ENCODE measurements at places on chromosomes 7 and 10.

DNA sequence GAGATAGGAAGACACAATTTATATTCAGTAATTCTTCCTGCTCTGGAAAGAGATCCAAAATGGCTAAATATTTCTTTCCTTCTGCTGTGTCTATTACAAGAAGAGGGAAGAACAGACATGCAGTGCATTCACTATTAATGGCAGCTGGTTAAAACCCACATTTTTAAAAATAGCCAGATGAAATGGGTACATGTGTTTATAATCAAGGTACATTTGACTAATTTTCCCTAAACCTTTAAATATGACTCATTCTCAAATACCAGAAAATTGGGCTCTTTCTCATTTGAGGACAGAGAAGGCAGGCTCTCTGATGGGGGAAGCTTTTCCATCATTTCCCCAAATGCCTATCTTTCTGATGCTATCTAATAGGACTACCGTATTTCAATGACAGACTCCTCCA lies 215.7 kb upstream of the HABP2 start:
- peak; percentile 4 for DNase-seq

GRCh38 chr7:73715648-73716317 lies 3.7 kb downstream of the STX1A start:
- DNase-seq, result peak; percentile 91

- no peak for DNase-seq
Observed at GRCh38 chr10:129955601-129956285, 8.3 kb downstream of the EBF3 start.

- DNase-seq, result no peak
Observed at GRCh38 chr7:36784991-36785940, 61.0 kb upstream of the AOAH start.

DNA sequence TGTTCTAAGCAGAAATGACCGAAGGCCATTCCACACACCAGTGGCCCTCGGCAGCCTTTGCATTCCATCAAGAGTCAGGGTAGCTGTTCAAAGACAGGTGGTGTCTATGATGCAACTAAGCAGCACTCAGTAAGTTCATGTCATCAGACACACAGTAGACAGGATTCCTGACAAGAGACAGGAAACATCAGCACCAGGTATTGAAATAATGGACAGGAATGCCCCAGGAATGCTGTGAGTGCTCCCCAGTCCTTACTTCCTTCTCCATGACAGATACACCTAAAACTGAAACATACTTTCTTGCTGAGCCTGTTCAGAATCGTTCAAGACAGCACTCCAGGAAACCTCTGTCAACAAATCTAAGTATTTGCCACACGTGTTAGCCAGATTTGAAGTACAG lies 204.4 kb downstream of the TPST1 start:
- no peak for DNase-seq

DNA sequence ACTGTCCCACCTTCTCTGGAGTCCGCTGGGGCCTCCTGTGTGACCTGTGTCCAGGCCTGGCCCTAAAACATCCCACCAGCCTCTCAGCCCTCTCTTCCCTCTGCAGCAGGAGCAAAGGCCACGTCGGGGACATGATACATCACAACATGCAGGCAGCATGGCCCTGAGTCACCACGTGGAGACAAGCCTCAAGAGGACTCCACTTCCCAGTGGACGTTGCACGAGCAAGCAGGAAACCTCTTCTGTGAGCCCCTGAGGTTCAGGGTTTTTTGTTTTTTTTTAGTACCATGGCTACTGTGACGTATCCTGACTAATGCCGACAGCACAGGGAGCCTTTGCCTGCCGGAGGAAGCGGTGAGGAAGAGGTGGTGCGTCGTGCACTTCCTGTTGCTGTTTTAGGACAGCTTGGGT lies 165.9 kb downstream of the DNAJB6 start:
- no peak for DNase-seq

GRCh38 chr10:35876248-35876647 lies 234.2 kb upstream of the FZD8 start:
- no peak for DNase-seq

GRCh38 chr7:69652947-69653701 lies 54.8 kb downstream of the AUTS2 start:
- no peak for DNase-seq

DNA sequence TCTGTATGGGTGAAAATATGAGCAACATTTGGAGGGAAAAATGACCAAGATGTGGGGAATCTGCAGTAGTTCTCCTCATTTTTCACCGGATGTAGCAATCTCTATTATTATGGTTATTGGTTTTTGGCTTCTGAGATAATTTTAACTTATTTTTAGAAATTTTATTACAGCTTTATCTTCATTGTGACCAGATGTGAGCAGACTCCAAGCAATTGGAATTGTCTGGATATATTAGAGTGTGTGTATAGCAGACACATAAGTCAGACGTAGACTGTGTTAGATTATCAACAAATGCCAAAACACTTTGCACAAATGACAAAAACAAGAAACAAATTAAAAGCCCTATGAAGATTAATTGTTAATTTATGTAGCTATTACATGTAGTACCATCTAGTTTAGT lies 249.1 kb downstream of the DNAJB9 start:
- no peak for DNase-seq

DNA sequence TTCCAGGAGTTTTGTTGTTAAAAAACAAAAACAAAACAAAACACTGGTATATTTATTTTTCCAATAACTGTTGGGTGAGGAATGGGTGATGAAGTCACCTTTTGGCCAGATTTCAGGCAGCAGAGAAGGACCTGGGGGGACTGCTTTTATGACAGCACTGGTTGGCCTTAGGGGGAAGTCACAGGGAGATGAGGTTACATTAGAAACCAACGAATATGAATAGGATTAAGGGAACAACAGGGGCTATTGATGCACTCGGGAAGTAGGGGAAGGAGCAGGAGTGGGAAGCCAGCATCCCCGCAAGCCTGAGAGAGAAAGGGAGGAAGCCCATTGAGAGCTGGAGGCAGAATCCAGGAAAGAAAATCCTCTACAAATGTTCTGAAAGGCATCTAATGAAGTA lies 958.4 kb downstream of the TYW1 start:
- DNase-seq, result no peak

DNA sequence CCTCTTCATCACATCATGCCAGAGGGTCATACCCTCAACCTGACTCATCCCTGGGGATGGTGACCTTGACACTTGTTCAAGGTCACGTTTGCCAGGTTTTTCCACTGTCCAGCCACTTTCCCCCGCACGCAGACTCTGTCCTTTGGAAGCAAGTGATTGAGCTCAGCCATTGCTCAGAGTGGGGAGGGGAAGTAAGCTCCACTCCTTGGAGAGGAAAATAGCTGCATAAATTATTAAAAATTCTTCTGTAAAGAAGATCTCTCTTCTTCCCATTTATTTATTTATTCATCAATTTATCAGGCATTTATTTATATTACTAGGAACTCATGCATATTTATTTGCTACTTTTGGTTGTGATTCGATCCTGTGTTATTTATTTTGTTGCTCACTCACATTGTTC lies 88.0 kb downstream of the GLRX3 start:
- no peak for DNase-seq

GRCh38 chr10:53183733-53184132 lies 411.1 kb upstream of the MBL2 start:
- no peak for DNase-seq

GRCh38 chr7:75662579-75663301 lies 76.0 kb downstream of the HIP1 start:
- no peak for DNase-seq

DNA sequence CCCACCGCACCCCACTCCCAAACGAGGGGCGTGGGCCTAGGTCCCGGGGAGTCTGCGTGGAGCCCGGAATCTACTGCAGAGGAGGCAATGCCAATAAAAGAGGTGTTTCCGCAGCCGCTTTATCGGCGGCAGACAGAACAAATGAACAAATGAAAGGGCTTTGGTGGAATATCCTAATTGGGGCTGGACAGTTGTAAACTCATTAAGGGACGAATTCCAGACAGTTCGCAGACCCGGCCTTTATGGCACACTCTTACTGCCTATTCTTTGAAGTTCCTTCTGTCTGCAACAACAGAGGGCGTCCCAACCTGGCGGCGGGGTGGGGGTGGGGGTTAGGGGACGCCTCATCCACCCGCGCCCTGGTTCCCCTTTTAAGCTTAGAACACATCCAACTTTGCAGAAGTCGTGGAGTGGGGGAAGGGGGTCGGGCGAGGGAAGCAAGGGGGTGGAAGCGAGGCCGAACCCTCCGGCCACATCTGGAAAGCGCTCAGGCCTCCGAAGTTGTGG lies 4.1 kb downstream of the HOXA9 start:
- no peak for DNase-seq

- DNase-seq, result no peak
Observed at GRCh38 chr7:76074972-76075370, 27.1 kb downstream of the MDH2 start.

DNA sequence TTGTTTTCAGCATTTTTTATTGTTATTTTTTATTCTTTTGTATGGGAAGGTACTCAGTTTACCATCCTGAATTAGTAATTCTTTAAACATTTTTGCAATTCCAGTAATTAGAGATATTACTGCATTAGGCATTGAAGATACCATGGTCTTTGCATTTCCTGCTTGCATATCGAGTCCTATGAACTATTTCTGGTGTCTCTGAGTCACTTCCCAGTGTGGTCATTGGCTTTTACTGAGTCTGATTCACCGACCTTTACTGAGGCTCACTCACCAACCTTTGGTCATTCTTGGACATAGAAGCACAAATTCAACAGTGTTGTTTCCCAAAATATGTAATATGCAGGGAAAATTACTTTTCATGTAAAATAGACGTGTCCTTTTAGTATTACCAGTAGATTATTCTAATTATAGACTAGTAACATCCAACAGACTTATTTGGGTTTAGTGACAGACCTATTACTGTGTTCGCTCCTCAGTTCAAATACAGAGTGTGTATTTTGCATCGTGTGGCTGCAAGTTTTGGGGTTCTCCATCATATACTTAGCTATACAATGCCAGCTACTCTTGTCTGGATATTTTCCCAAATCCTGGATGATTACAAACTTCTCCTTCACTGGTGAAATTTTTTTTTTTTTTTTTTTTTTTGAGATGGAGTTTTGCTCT lies 180.7 kb upstream of the PRSS1 start:
- DNase-seq, result peak; percentile 36

GRCh38 chr10:32105782-32106382 lies 49.7 kb upstream of the KIF5B start:
- no peak for DNase-seq

- DNase-seq, result no peak
Observed at GRCh38 chr10:79582096-79582495, 21.9 kb upstream of the SFTPA2 start.

GRCh38 chr7:87960239-87960638 lies 26.2 kb downstream of the ADAM22 start:
- DNase-seq, result no peak

DNA sequence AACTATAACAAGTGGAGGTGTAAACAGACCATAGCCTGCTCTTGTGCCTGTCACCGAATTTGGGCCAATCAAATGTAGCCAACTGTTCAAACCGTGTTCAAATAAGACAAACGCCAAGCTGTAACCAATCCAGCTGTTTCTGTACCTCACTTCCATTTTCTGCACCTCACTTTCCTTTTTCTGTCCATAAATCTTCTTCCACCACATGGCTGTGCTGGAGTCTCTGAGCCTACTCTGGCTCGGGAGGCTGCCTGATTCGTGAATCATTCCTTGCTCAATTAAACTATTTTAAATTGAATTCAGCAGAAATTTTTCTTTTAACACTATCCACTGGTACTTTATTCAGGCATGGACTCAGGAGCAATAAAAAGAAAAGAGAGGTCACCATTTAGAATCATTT lies 29.9 kb upstream of the COL1A2 start:
- DNase-seq, result no peak

- DNase-seq, result no peak
Observed at GRCh38 chr10:44883593-44884331, 27.4 kb upstream of the TMEM72 start.

DNA sequence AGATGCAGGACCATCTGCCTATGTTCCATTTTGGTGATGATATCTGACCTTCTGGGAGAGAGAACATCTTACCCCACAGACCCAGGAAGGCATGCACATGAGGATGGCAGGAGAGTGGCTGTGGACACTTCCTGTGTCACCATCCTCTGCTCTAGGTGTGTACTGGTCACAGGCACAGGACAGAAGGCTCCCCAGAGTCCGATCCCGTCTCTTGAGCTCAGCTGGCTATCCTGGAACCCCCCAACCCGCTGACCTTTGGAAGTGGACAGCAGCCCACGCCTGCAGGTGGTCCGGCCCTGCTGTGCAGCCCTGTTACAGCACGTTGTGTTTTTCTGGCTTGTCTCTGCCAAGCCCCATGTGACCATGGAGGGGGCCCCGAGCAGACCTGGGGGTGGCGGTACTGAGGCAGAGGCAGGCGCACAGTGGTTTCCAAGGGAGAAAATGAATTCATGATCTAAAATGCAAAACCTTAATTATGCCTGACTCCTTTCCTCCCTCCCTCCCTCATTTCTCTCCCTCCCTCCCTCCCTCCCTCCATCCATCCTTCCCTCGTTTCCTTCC lies 178.8 kb downstream of the CUX1 start:
- DNase-seq, result no peak

DNA sequence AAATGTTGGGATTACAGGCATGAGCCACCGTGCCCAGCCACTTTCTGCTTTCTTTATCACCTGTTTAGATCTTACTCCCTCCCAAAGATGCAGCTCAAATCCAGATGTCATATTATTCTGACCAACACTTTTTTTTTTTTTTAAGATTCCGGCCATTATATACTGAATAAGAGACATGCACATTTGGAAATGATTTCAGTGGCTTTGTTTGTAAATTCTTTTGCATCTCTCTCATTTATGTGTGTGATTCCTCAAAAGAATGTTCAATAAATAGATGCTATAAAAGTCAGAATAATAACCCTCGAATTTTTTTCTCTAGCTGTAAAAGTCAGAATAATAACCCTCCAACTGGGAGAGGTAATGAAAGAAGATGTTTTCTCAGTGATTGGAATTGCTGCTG lies 25.4 kb downstream of the HECW1 start:
- DNase-seq, result no peak

DNA sequence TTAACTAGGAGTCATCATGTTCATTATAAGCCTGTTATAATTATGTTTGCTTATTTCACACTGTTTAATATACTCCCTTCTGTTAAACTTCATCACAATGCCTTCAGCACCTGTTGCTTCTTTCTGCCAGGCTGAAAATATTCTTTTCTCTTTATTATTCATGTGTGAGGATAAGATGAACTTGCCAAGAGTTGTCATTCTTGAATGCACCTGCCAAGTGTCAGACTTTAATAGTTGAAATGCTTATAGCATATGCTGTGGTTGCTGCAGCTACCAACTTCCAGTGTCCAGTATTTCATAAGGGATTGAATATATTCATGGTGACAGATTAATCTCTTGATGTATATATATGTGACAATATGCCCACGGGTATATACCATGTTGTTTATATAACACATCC lies 339.2 kb upstream of the MEOX2 start:
- no peak for DNase-seq

- DNase-seq, result no peak
Observed at GRCh38 chr10:70672165-70673042, at the start of gene ADAMTS14. Gene ADAMTS14 (plus strand): TSS chr10:70672506. CDS start chr10:70672803, 297 bp downstream.

DNA sequence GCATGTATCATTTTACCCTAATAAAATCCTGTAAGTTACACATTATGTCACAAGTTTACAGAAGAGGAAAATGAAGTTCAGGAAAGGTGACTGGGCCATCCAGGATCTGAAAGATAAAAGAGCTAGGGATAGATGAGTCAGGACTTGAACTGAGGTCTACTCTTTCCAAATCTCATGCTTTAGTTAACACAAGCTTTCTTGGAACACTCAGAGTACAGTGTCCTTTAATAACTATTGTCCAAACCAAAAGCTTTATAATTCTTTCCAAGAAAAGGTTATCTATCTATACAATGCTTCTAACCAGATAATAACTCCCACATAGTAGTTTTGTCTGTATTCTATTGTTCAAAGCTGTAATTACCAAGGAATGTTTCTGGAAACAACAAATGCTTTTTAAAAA lies 164.6 kb downstream of the LRRN3 start:
- DNase-seq, result no peak

All from fibroblast of the conjunctiva (primary cell).